ENCODE measurements at places on chromosomes 12 and 14.
A peak's percentile ranks its signal among the peaks of the same experiment; 100 is the strongest.

GRCh38 chr14:57979376-57980048 lies 113.6 kb upstream of the SLC35F4 start:
- DNase-seq, result no peak

GRCh38 chr12:52063082-52063924 lies 6.5 kb upstream of the ATG101 start:
- no peak for DNase-seq

GRCh38 chr14:105161964-105162668 lies 6.5 kb downstream of the JAG2 start:
- DNase-seq, result no peak

GRCh38 chr12:40444174-40444573 lies 219.4 kb downstream of the LRRK2 start:
- no peak for DNase-seq

- DNase-seq, result no peak
Observed at GRCh38 chr12:94165138-94165537, 16.8 kb downstream of the PLXNC1 start.

DNA sequence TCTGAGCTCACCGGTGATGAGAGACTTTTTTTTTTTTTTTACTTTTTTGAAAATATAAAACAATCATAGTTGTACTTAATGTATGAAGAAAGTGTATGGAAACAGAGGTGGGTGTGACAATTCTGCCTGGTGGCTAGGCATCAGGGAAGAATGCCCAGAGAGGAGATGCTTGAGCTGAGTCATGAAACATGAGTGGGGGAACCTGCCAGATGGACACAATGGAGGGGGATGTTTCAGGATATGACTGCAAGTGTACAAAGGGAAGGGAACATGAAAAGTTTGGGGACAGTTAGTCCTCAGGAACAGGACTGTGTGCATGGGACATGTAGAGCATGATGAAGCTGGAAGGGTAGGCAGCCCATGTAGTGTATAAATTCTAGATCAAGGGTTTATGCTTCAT lies 274.2 kb upstream of the E2F7 start:
- DNase-seq, result peak; percentile 69

DNA sequence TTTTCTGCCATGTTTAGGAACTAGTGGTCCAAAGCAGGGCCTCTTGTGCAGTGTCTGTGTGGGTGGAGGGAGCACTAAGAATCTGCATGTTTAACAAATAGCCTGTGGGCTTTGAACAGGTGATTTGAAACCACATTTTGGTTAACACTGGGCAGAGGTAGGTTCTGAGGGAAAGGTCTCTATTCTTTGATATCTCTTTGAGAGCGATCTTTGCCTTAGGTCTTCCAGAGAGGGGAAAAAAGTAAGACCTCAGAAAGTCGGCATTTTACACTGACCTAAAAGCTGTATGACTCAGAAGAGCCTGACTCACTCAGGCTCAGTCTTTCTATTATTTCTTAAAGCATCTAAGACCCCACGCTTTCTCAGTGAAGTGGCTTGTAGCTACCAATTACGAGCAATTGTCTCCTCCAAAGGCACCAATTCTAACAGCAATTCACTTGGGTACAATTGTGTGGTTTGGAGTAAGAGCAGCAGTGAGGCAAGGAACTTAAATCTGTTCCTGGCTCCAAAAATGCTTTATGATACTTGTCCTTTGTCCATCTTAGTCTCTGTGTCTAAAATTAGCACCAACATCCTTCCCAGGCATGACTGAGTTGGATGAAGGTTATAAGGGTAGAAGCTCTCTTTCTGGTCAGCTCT lies 8.8 kb downstream of the EIF2B2 start:
- peak; percentile 69 for DNase-seq

DNA sequence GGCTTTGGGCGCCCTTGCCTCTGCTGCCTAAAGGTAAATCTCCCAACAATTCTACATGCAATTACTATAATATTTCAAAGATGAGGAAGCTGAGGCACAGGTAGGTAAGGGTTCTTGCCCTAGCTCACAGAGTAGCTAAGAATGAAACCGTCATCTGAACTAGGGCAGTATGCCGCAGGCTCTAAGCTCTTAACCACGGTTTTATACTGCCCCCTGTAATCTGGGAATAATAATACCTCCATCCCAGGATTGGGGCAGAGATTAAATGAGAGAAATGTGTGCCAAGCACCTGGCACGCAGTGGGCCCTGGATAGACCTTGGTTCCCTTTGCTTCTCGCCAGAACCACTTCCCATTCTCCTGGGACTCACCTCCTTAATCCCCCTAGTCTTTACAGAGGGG lies 1.5 kb upstream of the HRK start:
- peak; percentile 57 for DNase-seq
